ENCODE measurements at places on chromosomes 5 and 9.

GRCh38 chr5:104241046-104241445 is 678.5 kb upstream of the NUDT12 start:
- peak; percentile 0 for DNase-seq

DNA sequence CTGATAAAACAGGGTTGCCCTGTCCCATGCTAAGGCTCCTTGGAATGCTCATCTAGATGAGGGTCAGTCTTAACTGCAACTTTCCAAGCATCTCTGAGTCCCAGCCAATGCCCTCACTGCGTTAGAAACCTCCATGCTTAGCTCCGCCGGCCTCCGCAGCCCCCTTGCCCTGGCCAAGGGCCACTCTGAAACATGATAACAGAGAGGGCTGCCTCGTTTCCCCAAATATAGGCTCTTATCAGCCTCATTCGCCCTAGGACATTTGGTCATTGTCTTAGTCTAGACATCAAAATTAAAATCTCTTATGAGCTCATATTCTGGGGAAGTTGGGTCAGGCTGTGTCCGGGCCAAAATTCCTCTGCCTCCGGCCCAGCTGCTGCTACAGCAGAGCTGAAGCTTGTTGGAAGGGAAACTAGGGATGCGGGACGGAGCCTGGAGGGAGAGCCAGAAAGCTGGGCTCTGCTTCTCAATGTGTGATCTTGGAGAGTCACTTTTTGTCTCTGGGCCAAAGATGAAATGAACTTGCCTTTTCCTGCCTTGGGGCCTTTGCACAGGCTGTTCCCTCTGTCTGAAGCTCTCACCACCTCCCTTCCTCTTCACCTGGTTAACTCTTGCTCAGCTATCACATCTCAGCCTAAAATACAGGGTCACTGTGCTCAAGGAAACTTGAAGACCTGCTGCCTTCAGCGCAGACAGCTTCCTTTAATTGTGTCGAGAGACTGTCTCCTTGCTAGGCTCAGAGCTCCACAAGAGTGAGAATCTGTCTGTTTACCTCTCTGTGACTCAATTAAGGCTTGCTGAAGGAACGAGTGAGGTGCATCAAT is 191.3 kb downstream of the RGS3 start:
- no peak for DNase-seq

DNA sequence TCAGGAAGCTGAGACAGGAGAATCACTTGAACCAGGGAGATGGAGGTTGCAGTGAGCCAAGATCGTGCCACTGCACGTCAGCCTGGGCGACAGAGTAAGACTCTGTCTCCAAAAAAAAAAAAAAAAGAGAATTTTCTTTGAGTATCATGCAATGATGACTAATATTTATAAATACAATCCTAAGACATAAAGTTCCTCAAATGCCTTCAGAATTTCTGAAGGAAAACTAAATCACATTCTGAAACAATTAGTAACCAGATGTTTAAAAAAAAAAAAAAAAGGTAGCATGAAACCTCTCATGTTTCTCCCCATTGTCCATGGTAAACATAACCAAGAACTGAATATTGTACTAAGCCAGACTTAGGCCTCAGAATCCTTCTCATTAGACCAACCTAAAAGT is 23.1 kb downstream of the MLLT3 start:
- no peak for DNase-seq

- DNase-seq = no peak
These were observed 421.8 kb downstream of the SEMA5A start for GRCh38 chr5:9124071-9124470.

GRCh38 chr9:5470122-5470521 is 19.8 kb downstream of the CD274 start:
- DNase-seq = no peak

DNA sequence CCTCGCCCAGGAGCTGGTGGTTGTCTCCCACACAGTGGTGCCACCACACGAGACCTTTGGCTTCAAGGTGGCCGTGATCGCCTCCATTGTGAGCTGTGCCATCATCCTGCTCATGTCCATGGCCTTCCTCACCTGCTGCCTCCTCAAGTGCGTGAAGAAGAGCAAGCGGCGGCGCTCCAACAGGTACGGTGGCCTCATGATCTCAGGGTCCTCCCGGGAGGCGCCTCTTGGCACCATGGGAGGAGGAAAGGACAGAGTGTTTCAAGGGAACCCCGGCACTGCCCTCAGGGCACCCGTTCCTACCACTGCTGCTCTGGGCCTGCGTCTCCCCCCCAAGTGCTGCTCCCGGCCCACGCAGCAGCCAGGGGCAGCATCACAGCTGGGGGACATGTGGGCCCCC is 18.2 kb upstream of the CARD19 start:
- DNase-seq = no peak

DNA sequence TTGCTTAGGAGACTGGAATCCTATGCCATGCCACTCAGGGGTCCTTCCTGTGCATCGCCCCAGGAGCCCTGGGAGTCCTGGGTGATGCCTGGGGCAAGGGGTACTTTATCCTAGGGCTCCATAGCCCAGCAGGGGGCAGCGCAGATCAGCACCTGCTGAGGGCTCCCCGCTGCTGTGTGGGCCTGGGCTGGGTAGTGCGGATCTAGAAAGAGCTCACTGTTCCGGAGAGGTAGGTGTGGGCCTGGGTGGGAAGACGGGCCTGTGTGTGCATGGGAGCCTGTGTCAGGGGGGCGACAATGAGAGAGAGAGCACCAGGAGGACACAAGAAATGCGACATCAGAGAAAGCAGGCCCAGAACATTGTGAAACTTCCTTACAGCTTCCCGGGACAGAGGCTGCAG is 11.4 kb upstream of the DAB2IP start:
- DNase-seq = no peak

- no peak for DNase-seq
These were observed 144.4 kb upstream of the NR4A3 start for GRCh38 chr9:99677281-99677680.

DNA sequence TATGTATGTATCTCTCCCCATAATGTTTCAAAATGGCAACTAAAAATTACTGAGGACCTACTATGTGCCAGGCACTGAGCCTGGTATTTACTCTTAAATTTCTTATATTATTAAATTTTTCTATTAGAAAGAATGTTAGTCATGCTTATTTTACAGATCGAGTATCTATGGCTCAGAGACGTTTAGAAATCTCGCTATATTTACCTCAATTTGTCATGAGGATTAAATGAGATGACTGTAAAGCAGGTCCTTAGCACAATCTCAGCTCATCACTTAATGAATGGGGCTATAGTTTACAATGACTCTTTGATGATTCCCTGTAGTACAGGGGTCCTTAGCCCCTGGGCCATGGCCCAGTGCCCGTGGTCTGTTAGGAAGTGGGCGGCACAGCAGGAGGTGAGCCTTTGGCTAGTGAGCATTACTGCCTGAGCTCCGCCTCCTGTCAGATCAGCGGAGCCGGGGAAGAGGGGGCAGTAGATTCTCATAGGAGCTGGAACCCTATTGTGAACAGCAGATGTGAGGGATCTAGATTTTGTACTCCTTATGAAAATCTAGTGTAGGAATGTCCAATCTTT is 15.5 kb downstream of the ENC1 start:
- no peak for DNase-seq

Data from NCI-H1092 (cell line).